ENCODE measurements at places on chromosomes 5 and 9.

GRCh38 chr5:109655841-109656240 lies 33.9 kb upstream of the MAN2A1 start:
- no peak for DNase-seq

DNA sequence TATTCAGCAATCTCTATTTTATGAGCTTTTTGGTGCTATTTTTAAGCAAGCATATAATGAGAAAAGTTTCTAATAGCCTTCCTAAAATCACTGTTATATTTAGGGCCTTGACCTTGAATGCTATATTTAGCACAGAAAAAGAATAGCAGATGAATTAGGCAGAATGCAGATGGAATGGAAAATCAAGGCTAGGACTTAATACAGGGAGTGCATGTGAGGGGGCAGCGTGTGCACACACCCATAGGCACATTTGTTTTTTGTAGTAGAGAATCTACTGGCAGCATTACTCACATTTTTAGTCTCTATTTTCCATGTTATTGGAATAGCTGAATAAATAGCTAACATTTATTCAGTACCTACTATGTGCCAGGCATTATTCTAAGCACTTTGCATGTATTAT lies 79.9 kb downstream of the SVEP1 start:
- DNase-seq: no peak

DNA sequence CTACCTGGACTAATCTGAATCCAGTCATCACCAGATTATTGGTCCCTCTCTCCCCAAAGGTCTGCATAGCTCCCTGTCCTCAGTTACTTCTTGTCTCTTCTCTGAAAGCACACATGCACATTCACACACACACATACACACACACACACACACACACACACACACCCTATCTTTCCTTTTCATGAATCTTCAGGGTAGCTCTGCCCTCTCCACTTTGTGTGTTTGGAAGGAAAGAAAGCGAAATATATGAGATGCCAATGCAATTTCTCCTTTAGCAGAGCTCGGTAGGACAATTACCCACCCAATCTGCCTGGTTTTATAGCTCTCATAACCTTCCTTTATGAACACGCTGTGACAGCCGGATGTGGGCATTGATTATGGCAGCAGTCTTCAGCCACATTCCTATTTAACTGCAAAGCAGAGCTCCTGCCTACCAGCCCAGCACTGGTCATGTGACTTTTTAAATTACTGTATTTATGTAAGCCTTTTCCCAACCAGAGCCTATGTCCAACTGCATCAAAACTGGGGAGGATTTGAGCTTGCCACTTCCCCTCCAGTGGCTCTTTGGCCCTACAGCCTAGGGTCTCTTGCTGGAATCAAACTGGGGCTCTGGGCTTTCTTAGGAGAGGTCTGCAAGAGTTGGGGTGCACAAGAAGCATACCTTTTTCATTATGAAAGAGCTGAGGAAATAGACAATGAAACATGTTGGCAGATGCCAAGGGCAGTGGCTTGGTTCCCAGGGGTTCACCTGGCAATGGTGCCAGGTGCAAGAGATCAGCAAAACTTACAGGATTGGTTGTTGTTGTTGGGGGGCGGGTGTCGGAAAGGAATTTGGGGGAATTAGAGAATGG lies 20.8 kb upstream of the MATR3 start:
- no peak for DNase-seq

GRCh38 chr9:3553076-3553765 lies 27.4 kb upstream of the RFX3 start:
- no peak for DNase-seq

- DNase-seq: no peak
These were observed 67.9 kb upstream of the TSLP start for GRCh38 chr5:111003623-111004022.

DNA sequence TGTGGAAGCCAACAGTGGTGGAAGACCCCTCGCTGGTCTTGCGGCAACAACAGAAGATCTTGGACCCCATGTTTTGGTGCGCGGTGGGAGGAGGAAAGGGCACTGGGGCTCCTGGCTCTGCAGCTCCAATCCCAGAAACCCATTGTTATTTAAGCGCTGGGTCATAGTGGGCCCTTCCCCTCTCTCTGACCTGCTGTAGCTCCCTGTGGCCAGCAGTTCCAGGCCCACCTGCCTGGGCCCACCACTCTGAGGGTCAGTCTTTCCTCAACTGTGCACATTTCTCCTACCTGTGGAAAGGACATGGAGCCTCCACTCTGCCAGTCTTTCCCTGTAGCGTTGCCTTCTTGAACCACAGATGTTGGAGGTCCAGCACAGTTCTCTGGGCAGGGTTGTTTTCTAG lies at the start of gene TEX53:
Gene TEX53, minus strand, starts transcription at position 101 of the 400 bp plus-strand sequence. Its CDS starts 31 bp downstream, at position 70.
- no peak for DNase-seq

DNA sequence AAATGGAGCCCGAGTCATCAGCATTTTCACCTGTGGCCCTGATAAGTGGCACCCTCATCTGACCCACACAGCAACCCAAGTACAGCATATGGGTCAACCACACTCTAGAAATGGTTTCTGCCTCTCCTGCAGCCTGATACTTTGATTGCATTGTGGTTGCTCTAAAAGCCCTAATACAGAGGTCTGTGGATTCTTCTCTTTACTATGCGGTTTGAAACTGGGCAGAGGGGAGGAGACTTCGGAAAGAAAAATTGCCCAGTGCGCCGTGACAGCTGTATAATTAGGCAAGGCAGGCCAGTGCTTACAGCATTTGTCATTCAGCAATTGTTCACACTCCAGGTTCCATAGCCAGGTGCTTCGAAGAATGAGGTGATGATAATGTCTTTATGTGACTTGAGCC lies 361.0 kb downstream of the NFIB start:
- no peak for DNase-seq

DNA sequence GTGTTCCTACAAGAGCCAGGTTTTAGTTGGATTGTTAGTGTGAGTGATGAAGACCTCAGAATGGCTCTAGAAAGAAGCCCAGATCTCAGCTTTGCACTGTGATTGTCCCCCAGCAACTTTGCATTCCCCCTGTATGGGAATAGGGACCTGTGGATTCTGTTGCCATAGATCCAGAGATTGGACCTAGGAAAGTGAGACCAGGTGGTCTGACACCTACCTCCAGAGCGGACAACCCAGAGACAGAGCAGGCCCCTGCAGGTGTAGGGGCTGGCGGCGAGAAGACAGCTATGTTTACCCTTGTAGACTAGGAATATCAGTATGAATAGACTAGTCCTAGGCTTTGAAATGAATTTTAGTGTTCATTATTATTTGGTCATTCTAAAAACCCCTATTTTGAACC lies 53.6 kb downstream of the IRF1 start:
- no peak for DNase-seq

GRCh38 chr9:32351845-32352244 lies 32.6 kb upstream of the ACO1 start:
- DNase-seq: no peak

GRCh38 chr5:58458743-58459145 lies 1.1 kb downstream of the PLK2 start:
- DNase-seq: no peak

DNA sequence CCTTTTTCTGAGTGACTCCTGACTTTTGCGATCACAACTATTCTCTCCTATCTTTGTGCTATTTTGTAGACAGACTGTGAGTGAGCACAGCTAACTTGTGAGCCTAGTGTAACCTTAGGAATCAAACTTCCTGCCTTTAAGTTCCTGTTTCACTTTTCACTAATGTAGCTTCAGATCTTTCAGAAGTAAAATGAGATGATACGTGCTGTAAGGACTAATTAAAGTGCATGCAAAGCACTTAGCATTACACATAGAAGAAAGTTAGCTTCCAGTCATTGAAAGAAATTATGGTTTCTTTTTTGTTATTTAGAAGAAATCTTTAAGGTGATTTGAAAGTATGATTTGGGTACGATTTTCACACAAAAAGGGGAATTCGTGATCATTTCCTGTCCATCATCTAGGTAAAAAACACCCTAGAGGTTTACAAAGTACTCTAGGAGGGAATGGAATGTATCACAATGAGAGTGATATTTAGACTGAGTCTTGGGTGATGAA lies 122.7 kb downstream of the ST8SIA4 start:
- no peak for DNase-seq

- no peak for DNase-seq
These were observed 91.3 kb upstream of the RASEF start for GRCh38 chr9:83154087-83154736.

GRCh38 chr5:57940236-57940635 lies 457.6 kb upstream of the ACTBL2 start:
- no peak for DNase-seq

GRCh38 chr9:136322756-136323330 lies 4.5 kb upstream of the GPSM1 start:
- DNase-seq: no peak

DNA sequence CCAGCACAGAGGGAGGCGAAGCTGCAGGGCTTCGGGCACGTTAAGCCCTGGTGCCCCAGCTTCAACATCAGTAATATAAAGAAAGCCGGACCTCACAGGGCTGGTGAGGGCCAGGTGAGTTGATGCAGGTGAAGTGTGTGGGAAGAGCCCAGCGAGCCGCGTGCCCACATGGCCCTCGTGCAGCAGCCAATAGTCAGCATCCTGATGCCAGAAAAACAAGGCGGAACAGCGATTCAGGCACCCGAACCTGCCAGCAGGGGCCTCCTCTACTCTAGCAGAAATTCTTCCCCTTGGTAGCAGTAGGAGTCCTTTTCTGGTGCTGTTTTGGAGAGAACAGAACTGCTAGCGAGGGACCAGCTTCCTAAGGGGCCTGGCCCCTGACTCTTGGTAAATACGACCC lies 7.8 kb downstream of the MED10 start:
- no peak for DNase-seq

GRCh38 chr9:90919883-90920282 lies 118.3 kb downstream of the SYK start:
- no peak for DNase-seq

GRCh38 chr9:127874301-127875221 lies 2.9 kb downstream of the AK1 start:
- DNase-seq: no peak

GRCh38 chr9:133168432-133168831 lies 4.7 kb upstream of the GBGT1 start:
- no peak for DNase-seq

DNA sequence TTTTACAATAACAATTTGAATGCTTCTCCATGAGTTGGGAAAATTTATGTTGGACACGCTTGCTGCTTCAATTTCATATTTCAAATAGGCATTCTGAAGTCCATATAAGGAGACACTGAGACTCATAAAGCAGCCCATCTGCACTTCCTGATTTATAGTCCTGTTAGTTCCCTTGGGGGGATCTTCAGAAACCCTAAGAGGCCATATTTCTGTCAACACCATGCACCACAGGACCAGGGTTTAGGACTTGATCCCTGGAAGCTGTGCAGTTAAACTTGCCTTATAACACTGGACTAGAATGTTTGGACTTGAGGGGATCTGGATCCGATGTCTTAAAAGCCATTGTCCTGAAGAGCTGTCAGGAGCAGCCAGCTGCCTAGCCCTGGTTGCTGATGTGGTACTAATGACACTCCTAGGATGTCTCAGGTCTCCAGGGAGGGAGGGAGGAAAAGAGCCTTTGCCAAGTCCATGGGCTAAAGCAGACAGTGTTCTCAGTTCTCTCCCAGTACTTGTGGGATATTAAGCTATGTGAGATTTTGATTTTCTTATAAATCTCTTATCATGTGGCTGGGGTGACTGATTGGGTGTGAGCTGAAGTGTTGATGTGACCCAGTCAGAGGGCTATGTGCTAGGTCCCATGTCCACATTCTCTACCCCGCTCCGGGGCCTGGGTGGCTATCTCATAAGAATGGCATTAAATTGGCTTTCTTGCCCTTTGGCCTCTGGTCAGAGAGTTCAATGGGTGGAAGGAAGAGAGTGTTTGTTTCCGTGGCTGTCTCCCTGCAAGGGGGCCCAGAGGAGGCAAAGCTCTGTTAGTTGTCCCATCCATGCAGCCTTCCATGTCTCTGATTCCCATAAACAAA lies 399.8 kb downstream of the OSTF1 start:
- no peak for DNase-seq

DNA sequence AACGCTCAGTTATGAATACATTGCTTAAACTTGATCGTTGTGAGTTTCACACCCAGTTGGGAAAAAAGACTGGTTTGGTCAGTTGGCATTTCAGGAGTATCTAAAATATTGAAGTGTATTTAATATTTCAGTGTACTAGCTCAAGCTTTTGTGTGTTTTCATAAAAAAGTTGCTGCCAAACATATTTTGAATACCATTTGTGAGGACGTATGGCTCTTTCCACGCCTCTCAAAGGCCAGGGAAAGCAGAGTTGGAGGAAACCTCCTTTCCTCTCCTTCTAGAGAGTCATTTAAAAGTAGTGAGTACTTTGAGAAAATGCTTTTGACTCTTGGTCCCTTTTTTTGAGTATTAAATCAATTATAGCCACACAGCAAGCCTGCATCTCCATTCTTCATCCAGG lies 43.2 kb upstream of the ANKRD33B start:
- DNase-seq: no peak

DNA sequence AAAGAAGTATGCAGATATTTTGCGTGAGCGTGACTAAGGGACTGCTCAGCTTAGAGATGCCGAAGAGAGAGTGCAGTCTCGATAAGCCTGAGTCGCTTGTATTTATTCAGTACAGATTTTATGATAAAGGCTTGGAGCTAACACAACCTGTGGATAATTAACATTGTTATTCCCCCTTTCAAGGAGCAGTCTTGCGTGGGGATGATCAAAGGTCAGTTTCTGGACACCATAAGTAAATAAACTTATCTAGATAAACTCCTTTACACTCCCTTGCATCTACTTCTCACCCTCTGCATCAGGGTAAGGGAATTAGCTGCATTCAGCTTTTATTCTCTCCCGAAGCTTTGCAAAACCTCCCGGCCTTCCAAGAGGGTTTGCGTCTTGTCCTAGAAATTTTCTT lies 357.8 kb upstream of the ST8SIA4 start:
- DNase-seq: no peak

DNA sequence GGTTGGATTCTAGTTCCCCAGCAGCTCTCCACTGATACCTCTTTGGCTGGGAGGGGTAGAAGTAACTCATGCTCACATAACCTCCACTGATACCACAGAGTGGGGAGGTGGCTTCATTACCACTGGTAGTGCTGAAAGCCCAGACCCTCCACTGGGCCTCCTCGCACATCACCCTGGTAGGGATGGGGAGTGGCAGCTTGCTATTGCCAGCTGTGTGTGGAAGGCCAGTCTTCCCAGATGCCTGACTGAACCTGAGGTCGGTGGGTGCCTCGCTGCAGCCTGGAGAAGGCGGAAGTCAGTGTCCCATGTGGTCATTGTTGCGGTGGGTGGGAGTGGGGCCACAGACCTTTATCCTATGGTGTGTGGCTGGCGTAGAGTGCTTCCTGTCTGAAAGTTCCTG lies 138.0 kb downstream of the TAF11L14 start:
- DNase-seq: no peak

- no peak for DNase-seq
These were observed 14.2 kb downstream of the HSPA4 start for GRCh38 chr5:133066045-133066444.

DNA sequence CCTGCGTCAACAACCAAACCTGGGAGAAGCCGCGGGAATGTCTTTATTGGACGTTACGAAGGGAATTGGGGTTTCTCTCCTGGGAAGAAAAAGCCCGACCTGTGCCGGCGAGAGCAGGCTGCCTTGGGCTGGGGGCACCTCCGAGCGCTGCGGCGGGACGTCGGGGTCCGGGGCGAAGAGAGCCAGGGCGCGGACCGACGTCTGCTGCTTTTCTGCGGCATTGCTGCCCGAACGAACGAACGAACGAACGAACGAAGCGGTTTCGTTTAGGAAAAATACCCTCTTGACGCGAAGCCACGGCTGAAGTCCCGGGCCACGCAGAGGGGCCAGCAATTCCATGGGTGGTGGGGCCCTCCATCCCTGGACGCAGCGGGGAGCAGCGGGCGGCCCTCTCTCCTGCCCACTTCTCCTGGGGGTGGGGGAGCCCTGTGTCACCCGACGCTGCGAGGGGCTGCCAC lies 4.8 kb upstream of the PITX1 start:
- DNase-seq: no peak

- DNase-seq: no peak
These were observed 591.4 kb downstream of the CCDC171 start for GRCh38 chr9:16143947-16144890.
